ENCODE measurements at places on chromosomes 5 and 9.

- DNase-seq, result no peak
Observed at GRCh38 chr5:62127098-62127736, 178.8 kb upstream of the KIF2A start.

GRCh38 chr5:91418158-91418557, 35.0 kb upstream of the ARRDC3 start:
- no peak for DNase-seq

DNA sequence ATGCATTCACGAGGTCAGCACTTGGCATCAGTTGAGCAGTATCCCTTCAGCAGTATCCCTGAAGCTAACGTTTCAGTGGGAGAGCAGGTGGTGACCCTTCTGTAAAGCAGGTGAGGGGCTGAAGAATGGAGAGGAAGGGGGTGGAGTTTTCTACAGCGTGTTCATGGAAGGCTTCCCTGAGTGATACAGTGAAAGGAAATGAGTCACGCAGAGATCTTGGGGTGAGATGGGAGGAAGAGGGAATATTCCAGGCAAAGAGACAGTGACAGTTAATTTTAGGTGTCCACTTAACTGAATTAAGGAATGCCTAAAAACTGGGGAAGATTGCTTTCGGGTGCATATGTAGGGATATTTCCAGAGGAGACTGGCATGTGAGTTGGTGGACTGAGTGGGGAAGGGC, 25.7 kb downstream of the TAS2R1 start:
- DNase-seq, result no peak

DNA sequence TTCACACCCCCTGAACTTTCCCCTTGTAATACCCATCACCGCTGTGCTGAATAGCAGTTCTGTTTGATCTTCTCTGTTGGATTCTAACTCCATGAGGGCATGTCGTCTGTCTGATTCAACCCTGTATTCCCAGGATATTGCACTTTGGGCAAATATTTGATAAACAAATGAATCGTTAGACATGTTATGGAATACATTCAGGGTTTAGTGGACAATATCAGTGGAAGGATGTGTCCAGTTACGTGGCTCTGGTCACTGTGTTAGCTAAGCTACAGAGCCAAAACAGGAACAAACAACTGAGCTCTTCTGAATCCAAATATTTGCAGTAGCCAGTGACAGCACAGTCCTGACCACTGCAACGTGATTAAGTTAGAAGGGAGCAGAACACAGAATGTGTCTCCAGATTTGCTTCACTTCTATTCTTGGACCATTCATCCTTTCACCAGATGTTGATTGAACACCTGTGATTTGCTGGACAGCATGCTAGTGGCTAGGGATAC, 13.2 kb downstream of the ANGPTL2 start:
- DNase-seq, result no peak

DNA sequence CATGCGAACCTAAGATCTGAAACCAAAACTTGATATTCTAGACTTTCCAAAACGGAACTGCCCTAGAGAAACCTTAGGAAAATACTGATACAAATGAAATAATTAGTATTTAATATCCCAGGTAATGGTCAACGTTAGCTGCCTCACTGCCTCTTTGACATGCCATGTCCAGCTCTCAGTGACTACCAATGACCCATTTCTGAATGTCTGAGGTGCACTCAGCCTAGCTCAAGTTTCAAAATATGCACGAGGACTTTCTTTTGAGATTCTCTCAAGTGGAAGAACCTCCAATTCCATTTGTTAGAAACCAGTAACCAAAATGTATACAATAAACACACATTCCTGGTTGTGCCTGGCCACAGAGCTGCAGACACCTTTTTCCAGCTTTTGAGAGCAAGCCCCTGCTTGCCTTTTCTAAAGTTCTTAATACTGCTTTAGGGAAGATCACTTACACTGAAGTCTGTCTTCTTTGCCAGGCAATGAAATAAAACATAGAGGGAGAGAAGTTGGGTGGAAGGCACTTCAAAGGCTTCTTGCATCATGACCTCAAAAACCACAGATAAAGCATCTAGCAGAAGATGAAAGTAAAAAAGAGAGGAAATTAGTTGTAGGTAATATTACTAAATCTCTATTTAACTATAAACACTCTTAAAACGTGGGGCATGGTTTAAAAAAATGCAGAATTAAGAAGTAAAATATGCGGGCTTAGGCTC, 87.9 kb downstream of the MRPS27 start:
- DNase-seq, result no peak

DNA sequence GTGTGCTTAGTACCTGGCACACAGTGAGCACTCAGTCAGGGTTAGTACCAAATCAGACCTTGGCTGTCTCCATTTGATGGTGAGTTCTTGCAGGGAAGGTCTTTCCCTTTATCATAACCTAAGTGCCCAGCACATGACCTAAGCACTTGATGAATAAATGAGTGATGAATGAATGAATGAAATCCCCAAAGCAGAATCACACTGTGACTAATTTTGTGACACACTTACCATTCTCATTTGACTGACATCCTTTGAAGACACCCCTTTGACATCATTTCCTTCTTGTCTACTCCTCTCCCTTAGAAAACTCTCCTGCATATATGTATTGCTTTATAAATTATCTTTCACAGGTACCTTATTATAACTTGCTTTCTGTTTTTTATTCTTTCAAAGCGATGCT, 130.2 kb upstream of the ELL2 start:
- no peak for DNase-seq

GRCh38 chr5:6545036-6545693, 87.7 kb downstream of the NSUN2 start:
- DNase-seq, result no peak

DNA sequence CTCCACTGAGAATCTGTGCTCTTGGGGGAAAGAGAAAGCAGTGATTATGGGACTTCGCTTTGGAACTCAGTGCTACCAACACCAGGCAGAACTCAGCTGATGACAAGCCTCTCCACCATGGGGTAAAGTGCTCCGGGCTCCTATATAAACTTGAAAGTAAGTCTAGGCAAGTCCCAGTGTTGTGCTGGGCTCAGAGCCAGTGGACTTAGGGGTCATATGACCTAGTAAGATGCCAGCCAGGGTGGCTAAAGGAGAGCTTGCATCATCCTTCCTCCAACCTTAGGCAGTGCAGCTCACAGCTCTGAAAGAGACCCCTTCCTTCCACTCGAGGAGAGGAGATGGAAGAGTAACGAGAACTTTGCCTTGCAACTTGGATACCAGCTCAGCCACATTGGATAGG, 35.1 kb upstream of the FREM1 start:
- DNase-seq, result no peak

DNA sequence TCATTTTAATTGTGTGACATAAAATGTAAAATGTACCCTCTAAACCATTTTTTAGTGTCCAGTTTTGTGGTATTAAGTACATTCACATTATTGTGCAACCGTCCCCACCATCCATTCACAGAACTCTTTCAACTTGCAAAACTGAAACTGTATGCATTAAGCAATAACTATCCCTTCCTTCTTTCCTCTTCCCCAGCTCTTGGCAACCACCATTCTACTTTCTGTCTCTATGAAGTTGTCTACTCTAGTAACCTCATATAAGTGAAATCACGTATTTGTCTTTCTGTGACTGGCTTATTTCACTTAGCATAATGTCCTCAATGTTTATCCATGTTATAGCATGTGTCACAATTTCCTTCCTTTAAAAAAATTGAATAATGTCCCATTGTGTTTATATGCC, 142.4 kb downstream of the C9orf152 start:
- no peak for DNase-seq

DNA sequence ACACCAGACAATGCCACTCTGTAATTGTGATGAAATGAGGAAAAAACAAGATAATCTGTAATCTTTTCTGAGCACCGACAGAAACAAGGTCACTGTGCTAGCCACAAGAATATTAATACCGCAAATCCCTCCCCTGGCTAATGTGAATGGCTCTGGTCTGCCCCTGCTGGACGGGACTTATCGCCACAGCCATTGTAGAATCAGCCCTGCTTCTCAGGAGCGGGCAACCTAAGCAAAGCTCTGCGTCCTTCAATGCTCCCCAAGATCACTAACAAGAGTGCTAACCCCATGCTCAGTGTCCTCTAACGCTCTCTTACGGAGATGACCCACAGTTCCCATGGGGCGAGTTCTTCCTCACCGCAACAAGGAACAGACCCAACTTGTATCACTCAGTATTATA, 42.7 kb downstream of the OR2V1 start:
- no peak for DNase-seq

DNA sequence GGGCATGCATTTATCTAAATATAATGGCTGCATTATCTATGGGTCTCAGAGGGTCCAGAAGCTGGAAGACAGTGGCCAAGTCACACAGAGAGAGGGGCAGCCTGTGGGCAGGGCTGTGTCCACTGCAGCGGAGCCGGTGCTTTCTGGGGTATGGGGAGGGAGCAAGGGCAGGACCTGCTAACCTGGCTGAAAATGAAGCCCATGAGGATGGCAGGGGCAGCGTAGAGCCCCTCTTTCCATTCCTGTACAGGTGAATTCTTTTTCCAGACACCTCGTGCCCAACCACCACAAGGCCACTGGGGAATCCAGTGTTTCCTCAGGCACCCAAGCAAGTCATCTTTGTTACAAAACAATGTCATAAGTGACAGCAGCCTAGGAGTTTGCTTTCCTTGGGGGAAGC, 305.9 kb upstream of the IRX4 start:
- DNase-seq, result no peak

GRCh38 chr5:146825033-146825432, 53.5 kb downstream of the PPP2R2B start:
- no peak for DNase-seq

DNA sequence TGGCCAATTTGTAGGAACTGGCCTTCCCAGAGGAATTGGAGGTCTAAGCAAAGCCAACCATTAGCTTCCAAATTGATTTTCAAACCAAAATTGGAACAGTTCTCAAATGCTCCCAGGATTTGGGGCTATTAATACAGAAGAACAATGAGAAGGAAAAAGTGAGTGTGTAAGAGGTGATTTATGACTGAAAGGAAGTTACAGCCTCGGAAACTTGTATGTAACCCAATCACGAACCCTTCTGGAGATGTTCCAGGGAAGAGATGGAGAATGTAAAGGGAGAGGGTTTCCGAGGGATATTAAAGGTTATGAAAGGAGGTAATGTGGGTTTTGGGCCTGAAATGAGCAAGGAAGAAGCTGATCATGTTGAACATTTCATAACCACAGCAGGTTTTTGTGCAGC, 93.2 kb upstream of the CXCL14 start:
- DNase-seq, result no peak

DNA sequence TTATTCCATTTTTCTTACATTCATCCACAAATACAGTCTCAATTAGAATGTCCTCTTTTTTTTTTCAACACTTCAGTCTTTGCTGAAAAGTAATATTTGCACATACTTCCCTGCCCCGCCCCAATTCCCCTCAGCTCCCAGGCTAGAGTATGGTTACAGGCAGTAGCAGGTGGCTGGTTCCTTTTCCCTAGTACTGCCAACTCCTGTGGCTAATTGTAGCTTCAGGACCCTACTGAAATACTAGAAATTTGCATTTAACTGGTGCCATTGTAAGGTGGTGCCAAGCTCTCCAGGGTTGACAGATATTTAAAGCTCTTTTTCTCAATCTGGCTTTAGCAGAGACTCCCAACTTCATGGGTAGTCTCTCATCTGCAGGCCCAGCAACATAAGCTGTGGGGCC, 80.3 kb downstream of the FAM81B start:
- DNase-seq, result no peak
